Psoas muscle (tissue), 8 donors: ENCODE measurements at places on chromosomes 16 and 17. TPM values are rescaled to one million over a fixed set of nuclear protein-coding genes. Genes with fewer than 3 reads are reported as not detected.
A peak's percentile ranks its signal among the peaks of the same experiment; 100 is the strongest.

- DNase-seq, result no peak
- peak overlapping the region; percentile 67 for H3K27ac ChIP-seq
- peaks cover 97% of the 10 kb centered on the region for H3K4me1 ChIP-seq
- H3K4me3 ChIP-seq, result no peak overlapping the region
- no peaks in the 10 kb centered on the region for H3K36me3 ChIP-seq
Observed at GRCh38 chr17:17110520-17110919, 68.3 kb downstream of the MPRIP start.

GRCh38 chr16:180681-181564 lies 664 bp downstream of the HBQ1 start:
- DNase-seq, result no peak
- no peaks in the 10 kb centered on the region for H3K36me3 ChIP-seq
- H3K4me1 ChIP-seq, result peaks cover 11% of the 10 kb centered on the region
- peak overlapping the region; percentile 49 for H3K4me3 ChIP-seq
- peaks cover 48% of the 10 kb centered on the region for H3K27me3 ChIP-seq

DNA sequence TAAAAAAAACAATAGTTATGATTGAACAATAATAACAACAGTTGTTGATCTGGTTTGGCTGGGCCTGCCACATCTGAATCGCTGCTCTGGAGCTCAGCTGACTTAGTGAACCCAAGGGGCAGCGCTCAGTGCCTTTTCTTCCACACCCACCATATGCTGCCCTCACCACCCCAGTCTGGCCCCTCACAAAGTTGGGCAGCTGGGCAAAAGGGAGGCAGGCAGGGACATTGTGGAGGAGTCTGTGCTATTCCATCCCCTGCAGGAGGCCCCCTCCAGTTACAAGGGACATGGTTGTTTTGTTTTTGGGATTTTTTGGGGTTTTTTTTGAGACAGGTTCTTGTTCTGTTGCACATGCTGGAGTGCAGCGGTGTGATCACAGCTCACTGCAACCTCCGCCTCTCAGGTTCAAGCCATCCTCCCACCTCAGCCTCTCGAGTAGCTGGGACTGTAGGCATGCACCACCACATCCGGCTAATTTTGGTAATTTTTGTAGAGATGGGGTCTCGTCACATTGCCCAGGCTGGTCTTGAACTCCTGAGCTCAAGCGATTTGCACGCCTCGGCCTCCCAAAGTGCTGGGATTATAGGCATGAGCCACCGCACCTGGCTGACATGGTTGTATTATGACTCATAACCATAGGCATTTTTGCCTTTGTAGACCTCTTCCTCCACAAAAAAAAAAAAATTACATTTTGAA lies 8.6 kb upstream of the PECAM1 start:
- no peak overlapping the region for H3K27ac ChIP-seq
- no peak overlapping the region for H3K4me3 ChIP-seq
- no peak for DNase-seq
- H3K27me3 ChIP-seq, result no peaks in the 10 kb centered on the region

DNA sequence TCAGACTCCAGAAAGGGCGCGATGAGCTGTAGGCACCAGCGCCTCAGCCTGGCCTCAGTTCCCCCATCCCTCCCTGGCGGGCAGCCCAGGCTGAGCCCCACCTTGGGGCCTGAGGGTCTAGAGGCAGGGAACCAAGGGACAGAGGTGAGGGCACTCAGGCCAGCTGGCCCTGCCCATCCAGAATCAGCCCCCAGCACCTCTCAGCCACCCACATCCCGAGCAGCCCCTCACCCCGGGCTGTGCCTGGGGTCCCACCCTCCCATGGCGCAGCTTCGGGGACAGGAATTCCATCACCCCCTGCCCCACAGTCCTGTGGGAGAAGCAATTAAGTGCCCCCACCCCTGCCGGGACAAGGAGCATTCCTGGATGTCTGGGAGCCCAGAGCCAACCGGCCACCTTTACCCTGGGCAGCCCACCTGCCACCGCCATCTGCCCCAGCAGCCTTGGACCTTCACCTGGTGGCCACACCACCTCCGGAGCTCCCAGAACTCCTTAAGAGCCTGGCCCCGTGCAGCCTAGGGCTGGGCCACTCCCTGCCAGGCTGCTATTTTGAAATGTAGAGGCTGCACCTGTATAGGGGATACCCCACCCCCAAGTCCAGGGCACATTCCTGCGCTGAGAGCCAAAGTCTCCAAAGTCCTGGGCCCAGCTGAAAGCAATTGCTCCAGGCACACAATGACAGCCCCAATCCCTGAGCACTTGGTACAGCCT lies 33.7 kb upstream of the PVALEF start:
- no peak overlapping the region for H3K4me3 ChIP-seq
- H3K36me3 ChIP-seq, result no peaks in the 10 kb centered on the region
- H3K4me1 ChIP-seq, result no peaks in the 10 kb centered on the region
- H3K27ac ChIP-seq, result no peak overlapping the region
- H3K27me3 ChIP-seq, result no peaks in the 10 kb centered on the region

Gene ABR
- 25.4 TPM for total RNA-seq

Gene SERPINF2
- 3.6 TPM for total RNA-seq

Gene CAVIN1
- total RNA-seq, result 151 TPM
